ENCODE measurements at places on chromosomes 5 and 9.

- no peak for DNase-seq
Measured at GRCh38 chr5:115246361-115246991, 16.2 kb downstream of the PGGT1B start.

GRCh38 chr9:126583144-126583760 is 30.5 kb upstream of the LMX1B start:
- no peak for DNase-seq

DNA sequence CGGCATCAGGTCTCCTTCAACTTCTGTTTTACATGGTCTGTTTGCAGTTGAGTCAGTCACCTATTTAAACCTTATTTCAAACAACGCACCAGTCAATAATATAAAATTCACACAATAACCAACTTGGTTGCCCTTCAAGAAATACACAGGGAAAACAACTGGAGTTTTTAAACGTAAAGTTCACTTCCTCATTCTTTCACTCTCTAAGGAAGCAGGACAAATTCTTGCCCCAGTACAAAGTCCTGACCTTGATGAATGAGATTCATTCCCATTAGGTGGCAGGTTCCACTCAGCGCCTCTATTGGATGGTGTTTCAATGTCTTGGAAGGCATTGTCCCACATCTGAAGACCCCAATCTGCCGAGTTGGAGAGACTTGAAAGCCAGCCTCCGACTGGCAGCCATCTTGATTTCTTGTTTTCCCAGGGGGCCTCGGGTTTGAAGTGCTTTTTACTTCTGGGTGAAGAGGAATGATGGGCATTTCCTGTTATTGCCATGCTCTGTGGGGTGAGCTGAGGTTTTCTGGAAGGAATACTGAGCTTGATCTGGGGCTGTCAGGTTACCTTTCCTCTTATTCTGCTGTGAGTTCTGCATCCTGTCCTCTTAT is 105.0 kb downstream of the ACER2 start:
- DNase-seq = no peak

DNA sequence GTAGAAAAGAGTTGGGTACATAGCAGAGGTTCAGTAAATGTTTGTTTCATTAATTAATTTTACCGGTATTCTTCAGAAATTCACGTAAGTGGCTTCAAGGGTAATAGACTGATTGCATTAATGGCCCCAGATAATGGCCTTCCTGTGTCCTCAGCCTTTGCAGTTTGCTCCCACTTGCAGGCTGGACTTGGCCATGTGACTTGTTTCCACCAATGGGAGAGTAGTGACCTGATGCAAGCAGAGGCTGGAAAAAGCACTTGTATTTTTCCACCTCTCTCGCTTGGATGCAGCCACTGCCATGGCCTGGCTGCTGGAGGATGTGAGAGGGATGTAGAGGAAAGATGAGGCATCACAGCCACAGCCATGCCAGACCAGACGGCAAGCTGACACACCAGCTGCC is 480.9 kb downstream of the CDK5RAP2 start:
- no peak for DNase-seq

DNA sequence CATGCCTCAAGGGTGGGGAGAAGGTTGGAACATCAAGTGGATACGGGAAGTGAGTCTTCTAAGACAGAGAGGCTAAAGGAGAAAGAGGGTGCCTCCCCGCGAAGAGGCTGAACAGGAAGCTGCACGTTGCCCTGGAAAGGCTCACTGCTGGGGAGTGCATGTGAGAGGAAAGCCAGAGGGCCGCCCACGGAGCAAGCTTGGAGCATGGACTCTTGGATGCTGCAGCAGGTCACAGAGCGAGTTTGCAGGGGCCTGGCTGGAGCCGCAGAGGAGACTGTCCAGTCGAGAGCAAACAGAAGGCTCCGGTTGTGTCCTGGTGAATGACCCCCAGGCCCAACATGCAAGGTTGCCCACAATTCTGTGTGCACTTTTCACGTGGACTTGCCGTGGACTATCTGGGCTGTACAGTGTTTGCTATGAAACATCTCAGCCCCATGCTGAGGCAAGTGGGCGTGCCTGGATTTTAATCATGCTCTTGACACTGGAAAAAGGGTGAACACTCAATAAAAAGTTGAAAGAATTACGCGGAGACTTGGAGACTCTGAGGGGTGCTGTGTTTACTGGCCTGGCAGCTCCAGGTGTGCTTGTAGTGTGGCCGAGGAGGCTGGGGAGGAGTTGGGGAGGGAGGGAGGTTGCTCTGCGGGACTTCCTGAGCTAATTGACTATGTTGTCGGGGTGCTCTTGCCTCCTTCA is 54.5 kb upstream of the GARNL3 start:
- no peak for DNase-seq

DNA sequence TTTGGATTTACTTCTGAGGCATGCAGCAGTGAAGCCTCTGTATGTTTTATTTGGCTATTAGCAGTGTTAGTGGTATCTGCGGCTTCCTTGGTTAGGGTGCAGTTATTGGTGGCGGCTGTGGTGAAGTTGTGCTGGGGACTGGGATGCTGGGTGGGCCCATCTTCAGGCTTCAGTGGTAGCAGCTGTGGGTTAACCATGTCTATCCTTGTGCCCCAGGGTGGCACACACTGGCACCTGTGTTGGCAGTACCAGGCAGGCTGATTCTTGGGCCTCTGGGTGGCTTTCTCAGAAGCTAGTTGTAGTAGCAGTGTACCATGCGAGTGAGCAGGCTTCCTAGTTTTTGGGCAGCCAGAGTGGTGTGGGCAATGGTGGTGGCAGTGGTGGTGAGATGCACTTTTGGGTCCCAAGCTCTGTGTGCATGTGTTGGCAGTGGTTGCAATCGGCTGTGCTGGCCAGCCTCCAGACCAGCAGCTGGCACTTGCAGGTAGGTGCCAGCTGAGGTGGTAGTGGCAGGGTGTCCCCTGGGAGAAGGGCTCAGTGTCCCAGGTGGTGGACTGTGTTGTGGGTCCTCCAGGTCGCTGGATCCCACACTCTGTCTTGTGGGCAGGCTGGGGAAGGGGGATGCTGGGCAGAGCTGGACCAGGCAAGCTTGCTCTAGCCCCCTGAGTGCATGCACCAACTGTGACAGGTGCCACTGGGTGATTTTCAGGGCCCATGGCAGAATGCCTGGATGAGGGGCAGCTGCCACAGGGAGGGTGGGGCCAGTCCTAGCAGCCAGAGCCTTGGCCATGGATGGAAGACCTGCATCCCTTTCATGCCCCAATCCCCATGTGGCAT is 13.6 kb downstream of the AHRR start:
- DNase-seq = no peak

- DNase-seq = no peak
Measured at GRCh38 chr5:91898898-91899297, 515.8 kb upstream of the ARRDC3 start.

- no peak for DNase-seq
Measured at GRCh38 chr5:148425808-148426207, 42.0 kb downstream of the FBXO38 start.

GRCh38 chr5:96537386-96537785 is 104.3 kb upstream of the PCSK1 start:
- no peak for DNase-seq

- no peak for DNase-seq
Measured at GRCh38 chr5:134604908-134605307, 27.7 kb downstream of the SAR1B start.

DNA sequence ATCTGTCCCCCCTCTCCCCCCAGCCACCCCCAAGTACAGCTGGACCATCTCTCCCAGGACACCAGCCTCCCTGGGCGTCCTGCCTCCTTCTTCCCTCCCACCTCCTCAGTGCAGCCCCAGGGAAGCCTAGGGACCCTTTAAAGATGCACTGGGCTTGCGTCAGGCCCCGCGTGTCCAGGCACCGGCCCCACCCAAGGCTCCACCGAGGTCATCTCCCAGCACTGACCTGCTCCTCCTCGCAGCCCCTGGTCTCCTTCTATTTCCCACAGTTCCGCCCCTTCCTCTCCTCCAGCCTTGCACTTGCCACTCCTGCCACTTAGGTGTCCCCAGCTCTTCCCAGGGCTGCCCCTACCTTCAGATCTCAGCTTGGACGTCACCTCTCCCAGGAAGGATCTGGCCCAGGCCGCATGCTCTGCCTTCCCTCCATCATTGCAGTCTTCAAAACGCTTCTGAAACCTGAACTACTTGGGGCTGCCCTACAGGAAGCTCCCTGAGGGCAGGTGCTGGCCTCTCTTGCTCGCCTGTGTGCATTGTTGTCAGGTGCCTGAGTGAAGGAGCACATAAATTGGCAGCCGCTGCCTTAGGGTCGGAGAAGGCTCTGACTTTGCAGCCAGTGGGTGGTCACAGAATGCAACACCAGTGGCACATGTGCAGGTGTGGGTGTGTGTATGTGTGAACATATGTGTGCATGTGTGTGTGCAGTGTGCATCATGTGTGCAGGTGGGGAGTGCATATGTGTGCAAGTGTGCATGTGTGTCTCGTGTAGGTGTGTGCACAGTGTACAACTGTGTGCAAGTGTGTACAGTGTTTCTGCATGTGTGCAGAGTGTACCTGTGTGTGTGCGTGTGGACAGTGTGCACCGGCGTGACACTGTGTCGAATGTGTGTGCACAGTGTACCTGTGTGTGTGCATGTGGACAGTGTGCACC is 152.9 kb downstream of the C9orf50 start:
- no peak for DNase-seq

- no peak for DNase-seq
Measured at GRCh38 chr5:22918511-22918910, 65.4 kb upstream of the CDH12 start.
